Sigmoid colon (tissue), 7 donors: ENCODE measurements at places on chromosomes 11 and 22. TPM values are rescaled to one million over a fixed set of nuclear protein-coding genes. Genes with fewer than 3 reads are reported as not detected.

DNA sequence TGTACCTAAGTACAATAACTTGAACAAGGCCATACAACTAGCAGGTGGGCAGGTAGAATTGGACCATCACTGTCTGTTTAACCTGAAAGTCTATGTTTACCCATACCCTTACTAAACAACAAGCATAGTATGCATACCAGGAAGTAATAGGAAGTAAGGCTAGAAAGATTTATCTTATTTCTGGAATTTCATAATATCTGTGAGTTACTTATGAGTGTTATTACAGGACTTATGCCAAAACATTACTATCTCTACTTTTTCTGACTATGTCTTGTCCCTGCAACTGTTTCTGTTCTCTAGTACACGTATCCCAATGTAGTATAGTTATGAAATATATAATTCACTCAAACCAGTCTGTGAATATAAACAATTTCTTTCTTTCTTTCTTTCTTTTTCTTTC lies 1400.8 kb upstream of the TENM4 start:
- DNase-seq, result no peak

DNA sequence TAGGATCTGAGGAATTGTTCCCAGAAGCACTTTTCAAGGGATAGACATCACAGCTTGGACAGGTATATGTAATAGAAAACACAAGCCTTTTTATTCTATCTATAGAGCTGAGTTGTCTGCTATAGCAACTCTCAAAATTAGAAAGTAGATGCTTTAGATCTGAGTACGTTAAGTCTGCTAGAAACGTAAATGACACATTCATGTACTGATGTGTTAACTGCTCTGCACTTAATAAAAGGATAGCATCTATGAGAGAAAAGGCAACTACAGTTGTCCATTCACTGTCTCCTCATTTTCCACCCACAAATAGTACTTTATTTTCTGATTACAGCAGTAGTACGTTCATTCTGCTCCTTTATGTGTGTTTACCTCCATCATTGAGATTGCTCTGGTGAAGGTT lies 6.0 kb upstream of the STT3A start:
- no peak for DNase-seq

The THYN1 gene
- total RNA-seq, result 72.6 TPM

The UEVLD gene
- total RNA-seq, result 40.3 TPM

- no peak for DNase-seq
Observed at GRCh38 chr11:17707830-17708229, 11.5 kb upstream of the MYOD1 start.
